ENCODE measurements at places on chromosomes 4 and X.

- H3K4me1 ChIP-seq, result no peaks in the 10 kb centered on the region
- H3K4me3 ChIP-seq, result no peak overlapping the region
- DNase-seq, result no peak
- no peaks in the 10 kb centered on the region for H3K27me3 ChIP-seq
Measured at GRCh38 chr4:2871466-2871865, 27.8 kb downstream of the ADD1 start.

DNA sequence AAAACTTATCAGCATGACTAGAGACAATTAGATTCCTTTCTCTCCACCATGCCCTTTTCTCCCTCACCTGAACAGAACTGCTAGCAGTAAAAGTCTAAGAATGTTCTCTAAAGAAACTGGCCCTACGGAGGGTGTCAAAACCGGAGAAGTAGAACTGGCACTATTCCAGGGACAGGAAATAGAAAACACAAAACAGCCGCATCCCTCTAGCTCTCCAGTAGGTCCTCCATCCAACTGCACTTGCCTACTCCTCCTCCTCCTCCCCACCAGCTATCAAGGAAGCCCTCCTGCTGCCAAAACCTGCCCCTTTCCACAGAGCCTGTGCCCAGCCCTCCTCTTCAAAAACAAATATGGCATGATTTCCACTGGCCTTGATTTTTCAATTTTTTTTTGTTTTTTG, 28.4 kb downstream of the FUNDC1 start:
- no peaks in the 10 kb centered on the region for H3K4me1 ChIP-seq
- no peak overlapping the region for H3K27ac ChIP-seq
- DNase-seq, result no peak

GRCh38 chr4:182768838-182769237, 148.3 kb downstream of the DCTD start:
- H3K27ac ChIP-seq, result no peak overlapping the region
- DNase-seq, result no peak
- no peaks in the 10 kb centered on the region for H3K36me3 ChIP-seq
- no peaks in the 10 kb centered on the region for H3K27me3 ChIP-seq
- peaks cover 5% of the 10 kb centered on the region for H3K4me1 ChIP-seq
- no peak overlapping the region for H3K4me3 ChIP-seq

DNA sequence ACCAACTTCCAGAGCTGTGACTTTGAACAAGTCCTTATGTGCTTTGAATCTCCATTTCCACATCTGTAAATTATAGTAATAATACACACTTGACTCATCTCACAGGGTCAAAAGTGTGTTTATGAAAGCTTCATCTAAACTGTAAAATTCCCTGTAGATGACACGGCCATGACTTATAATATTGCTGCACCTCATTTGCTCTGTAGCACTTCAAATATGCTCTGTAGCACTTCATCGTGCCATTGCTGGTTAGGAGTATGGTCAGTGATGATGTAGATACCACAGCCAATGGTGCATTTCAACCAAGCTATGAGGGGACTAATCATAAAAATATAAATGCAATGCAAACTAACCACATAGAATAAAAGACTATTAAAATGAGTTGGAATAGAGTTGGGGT, 318.6 kb downstream of the ANK2 start:
- no peak overlapping the region for H3K4me3 ChIP-seq
- H3K27ac ChIP-seq, result no peak overlapping the region
- no peaks in the 10 kb centered on the region for H3K36me3 ChIP-seq
- no peaks in the 10 kb centered on the region for H3K4me1 ChIP-seq
- H3K27me3 ChIP-seq, result peaks cover 7% of the 10 kb centered on the region

DNA sequence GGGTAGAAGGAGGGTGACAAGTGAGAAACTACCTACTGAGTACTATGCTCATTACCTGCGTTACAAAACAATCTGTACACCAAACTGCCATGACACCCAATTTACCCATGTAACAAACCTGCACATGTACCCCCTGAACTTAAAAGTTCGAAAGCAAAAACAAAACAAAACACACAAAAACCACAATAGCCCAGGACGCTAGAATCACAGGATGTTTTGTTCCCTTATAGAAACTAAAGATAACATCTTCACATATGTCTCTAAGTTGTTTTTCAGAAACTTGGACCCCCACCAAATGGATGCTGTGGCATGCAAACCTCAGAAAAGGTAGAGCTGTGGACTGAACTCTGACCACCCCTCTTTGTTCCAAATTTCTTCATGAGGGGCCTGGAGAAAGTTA, 25.2 kb upstream of the PNMA5 start:
- DNase-seq, result no peak
- no peaks in the 10 kb centered on the region for H3K27me3 ChIP-seq
- H3K4me1 ChIP-seq, result no peaks in the 10 kb centered on the region
- H3K4me3 ChIP-seq, result no peak overlapping the region
- no peaks in the 10 kb centered on the region for H3K36me3 ChIP-seq
